ENCODE measurements at places on chromosomes 6 and 20.

- DNase-seq = no peak
These were observed 272.4 kb downstream of the CDKAL1 start for GRCh38 chr6:20806669-20807068.

GRCh38 chr6:44062771-44063560, 64.3 kb downstream of the MRPL14 start:
- no peak for DNase-seq

GRCh38 chr6:7960848-7961247, 50.3 kb upstream of the TXNDC5 start:
- DNase-seq = no peak

GRCh38 chr6:139858429-139858828, 484.0 kb upstream of the CITED2 start:
- DNase-seq = no peak

DNA sequence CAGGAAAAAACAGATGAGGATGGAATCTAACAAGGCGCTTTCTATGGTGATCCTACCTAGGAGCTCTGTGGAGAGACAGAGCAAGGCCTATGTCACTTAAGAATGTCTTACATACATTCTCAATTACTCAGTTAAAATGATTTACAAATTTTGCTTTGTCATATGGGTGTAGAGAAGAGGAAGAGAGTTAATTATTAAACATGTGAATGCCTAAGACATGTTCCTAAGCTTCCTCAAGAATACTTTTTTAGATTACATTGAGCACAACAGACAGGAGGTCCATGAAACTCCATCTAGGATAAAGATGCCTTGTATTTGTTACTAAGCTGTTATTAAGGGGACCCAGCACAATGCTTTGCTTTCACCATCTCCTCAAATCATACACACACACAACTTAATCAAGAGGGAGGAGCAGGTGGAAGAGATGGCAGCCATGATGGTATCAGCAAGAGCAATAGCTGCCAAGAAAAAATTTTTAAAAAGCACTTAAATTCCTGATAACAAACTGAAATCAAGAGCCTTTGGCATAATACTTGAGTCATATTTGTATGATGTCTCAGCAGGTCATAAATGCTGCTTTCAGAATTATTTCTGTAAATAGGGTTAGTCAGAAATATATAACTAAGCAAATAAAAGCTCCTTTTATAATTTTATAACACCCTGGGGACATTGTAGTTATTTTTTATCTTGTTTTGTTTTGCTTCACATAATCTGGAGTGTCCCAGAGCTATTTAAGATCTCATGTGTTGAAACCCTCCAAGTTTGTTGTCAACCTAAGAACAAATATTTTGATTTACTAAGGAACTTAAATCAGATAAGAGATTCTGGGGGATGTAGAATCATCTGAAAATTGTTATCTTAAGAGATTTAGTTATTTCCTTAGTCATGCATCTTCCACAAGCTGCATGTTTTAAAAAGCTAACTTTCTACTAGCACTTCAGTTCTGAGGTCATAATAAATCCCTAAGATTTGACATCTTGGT, 70.0 kb upstream of the CD2AP start:
- DNase-seq = no peak

DNA sequence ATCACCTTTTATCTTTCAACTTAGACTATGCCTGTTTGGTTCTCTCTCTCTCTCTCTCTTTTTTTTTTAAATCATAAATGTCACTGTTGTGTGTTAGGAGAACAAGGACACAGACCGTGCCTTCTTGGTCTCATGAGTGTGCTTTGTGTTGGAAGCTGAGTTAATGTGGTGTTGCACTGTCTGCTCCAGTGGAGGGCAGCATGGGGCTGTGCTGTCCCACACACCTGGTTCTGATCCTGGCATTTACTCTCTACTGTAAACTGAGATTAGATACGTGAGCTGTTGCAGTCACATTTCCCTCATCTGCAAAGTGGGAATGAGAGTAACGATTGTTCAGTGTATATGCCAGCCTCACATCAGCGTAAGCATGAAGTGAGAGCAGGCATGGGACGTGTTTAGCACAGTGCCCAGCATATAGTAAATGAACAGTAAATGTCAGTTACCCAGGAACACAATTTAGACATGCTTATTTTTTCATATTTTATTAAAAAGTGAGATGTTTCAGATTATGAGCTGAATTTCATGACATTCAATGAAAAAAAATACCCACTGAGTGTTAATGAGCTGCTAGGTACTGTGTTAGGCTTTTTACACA, 161.1 kb downstream of the FARS2 start:
- DNase-seq = no peak

DNA sequence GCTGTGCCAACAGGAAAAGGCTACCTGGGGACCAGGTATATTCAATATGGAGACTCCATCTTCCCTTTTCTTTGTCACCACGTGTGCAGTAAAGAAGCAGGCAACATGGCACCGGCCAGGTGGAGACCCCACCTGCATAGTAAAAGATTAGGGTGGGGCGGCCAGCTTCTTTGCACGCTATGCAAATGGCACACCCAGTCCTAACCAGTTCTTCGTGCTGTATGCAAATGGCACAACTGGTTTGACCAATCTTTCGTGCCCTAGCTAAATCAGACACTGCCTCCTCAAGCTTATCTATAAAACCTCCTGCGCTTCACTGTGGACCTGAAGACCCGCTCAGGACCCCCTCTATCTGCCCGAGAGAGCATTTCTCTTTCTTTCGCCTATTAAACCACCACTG, 88.8 kb upstream of the EZR start:
- no peak for DNase-seq

- no peak for DNase-seq
These were observed 39.5 kb downstream of the UNC5CL start for GRCh38 chr6:40999569-40999968.

DNA sequence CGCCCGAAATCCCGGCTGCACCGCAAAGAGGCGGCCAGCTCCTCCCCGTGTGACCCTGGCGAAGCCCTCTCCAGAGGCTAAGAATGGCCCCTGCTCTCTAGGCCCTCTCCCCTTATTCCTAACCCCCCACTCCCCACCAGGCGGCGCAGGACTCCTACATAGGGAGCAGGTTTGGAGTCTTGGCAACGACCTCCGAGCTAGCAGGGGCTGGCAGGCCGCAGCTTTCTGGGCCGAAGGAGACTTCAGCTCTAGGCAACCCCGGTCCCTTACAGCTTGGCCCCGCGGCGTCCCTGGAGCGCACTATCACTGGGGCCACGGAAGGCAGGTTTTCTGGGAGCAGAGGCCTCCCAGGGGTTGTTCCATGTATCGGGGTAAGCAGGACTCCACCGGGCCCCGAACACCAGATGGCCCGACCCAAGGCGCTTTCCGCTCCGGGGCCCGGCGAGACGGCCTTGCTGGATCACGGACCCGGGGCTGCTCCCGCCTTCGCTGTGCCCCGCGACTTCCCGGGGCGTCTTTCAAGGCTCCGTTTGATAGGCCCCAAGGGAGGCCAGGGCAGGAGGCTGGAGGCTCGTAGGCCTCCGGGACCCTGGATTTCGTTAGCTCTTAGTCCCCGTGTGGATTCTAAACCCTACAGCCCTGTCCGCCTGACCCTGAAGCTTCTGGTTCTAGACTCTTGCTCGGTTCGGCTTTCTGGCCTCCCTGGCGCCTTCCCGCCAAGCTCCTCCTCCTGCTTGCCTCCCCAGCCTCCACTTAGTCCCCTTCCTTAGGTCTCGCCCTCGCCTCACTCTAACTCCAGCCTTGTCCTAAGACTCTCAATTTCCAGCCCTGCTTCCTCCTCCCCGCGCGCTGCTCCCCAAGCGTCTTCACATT, 1.9 kb downstream of the SLC32A1 start:
- DNase-seq = no peak

DNA sequence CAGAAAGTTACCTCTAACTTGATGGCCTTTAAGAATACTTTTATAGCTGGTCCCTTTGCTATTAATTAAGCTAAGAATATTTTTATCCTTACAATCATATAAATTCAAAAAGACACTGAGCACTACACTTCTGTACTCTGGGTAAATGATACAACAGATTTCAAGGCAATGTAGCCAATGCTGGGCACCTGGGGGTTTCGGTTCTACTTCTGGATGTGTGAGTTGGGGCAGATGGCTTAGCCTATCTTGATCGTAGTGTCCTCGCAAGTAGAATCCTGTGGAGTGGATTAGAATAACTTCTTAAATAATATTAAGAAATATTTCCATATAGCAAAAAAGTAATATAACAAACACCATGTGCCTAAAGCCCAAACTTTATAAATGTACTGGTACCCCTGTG, 96.9 kb upstream of the NT5E start:
- no peak for DNase-seq

GRCh38 chr6:43263314-43264178, 20.3 kb downstream of the TTBK1 start:
- DNase-seq = peak; percentile 67

GRCh38 chr6:92460133-92460532, 959.2 kb downstream of the EPHA7 start:
- no peak for DNase-seq

DNA sequence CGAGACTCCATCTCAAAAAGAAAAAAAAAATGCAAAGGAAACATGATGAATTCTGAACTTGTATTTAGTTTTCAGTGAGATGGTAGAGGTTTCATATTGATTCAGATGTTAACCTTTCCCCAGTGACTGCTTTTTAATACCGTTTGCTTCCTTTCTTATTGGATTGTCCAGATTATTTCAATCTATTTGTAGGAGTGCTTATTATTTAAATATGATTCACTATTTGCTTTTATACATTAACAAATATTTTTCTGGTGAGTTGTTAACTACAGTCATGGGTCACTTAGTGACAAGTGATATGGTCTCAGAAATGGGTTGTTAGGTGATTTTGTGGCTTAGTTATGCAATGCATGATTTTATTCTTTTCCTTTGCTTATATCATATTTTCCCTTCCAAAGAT, 8.4 kb downstream of the PI3 start:
- no peak for DNase-seq

DNA sequence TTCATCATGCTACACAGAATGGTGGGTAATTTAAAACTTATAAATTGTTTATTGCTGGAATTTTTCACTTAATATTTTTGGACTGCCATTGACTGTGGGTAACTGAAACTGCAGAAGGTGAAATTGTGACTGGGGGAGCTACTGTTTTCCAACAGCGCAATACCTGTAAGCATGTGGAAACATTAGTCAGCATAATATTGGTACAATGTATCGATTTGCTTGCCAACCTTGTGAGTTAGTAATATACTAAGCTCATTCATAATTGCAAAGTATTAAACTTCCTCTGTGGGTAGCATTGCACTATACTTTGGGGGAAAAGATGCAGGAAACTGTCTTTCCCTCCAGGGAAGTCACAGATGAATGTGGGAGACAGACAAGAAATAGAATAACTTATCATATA, 766.5 kb downstream of the HDGFL1 start:
- no peak for DNase-seq

- no peak for DNase-seq
These were observed 46.9 kb upstream of the SMIM29 start for GRCh38 chr6:34295721-34296120.

GRCh38 chr6:16871047-16871446, 109.8 kb upstream of the ATXN1 start:
- no peak for DNase-seq

DNA sequence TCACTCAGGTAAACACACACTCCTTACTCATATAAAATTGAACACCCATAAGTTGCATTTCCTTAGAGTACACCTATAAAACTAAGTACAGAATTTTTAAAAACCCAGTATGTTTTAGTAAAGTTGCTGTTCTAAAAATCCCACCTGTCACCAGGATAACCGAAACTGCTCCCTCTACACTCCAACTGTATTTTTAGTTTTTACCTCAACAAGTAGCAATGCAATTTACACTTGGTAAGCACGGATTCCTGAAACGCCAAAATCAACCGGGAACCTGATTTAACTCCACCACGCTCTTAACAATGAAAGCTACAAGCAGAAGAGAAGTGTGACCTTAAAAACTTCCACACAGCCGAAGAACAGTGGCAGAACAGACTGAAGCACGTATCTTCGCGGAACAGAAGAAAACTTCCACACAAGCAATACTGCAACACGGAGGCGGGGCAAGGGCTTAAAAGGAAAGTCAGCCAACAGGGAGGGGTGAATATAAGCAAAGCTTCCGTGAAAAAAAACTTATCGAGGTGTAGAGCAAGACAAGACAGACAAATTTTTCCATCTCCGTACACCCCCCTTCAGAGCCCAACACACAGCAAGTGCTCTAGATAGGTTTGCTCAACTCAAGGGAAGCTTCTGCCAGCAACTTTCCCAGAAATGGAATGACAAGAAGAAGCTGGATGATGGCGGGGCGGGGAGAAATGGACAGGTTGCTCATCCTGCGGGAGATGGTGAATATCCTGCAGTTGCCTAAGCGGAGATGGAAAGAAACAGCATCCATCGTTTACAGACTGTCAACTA, 1.4 kb downstream of the STAU1 start:
- DNase-seq = peak; percentile 71

DNA sequence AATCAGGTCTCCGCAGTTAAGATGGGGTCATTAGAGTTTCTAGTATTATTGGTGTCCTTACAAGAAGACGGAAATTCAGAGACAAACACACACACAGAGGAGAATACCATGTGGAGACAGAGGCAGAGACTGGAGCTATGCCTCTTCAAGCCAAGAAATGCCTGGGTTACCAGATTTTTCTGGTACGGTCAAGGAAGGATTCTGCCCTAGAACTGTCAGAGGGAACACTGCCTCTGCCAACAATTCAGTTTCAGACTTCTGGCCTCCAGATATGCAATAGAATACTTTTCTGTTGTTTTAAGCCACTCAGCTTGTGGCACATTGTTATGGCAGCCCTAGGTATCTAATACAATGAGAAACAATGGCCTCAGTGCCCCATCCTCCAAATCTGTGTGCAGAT, 18.9 kb downstream of the TRMT6 start:
- DNase-seq = no peak

GRCh38 chr6:127486934-127487333, 27.7 kb upstream of the KIAA0408 start:
- no peak for DNase-seq

DNA sequence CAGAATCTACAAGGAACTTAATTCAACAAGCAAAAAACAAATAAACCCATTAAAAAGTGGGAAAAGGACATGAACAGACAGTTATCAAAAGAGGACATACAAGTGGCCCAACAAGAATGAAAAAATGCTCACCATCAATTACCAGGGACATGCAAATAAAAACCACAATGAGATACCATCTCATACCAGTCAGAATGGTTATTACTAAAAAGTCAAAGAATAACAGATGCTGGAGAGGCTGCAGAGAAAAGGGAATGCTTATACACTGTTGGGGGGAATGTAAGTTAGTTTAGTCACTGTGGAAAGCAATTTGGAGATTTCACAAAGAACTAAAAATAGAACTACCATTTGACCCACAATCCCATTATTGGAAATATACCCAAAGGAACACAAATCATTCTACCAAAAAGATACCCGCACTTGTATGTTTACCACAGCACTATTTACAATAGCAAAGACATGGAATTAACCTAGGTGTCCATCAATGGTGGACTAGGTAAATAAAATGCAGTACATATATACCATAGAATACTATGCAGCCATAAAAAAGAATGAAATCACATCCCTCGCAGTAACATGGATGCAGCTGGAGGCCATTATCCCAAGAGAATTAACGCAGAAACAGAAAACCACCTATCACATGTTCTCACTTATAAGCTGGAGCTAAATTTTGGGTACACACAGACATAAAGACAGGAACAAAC, 48.4 kb downstream of the RNGTT start:
- no peak for DNase-seq

Data from stimulated activated CD4-positive, alpha-beta T cell treated with anti-CD3 and anti-CD28 coated beads, Interleukin-2, amount 100 ng/mL, for 4 hours (primary cell).